ENCODE measurements at places on chromosomes 7 and 10.
A peak's percentile ranks its signal among the peaks of the same experiment; 100 is the strongest.

DNA sequence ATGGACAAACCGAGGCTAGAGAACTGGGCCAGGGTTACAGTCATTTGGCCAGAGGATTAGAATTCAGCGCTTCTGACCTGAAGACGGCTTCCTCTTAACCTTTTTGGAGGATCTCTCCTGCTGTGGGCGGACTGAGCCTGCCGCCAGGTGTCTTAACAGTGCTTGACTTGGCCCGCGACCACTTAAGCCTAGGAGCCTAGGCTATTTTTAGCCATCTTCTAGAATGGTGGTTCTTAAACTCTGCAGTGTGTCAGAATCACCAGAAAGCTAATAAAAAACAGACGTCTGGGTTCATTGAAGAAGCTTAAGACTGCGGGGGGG, 722 bp downstream of the MDH2 start:
- DNase-seq = peak; percentile 32
- H3K36me3 ChIP-seq = no peaks in the 10 kb centered on the region
- no peaks in the 10 kb centered on the region for H3K27me3 ChIP-seq
- peaks cover 13% of the 10 kb centered on the region for H3K4me1 ChIP-seq
- peak overlapping the region; percentile 77 for H3K4me3 ChIP-seq

GRCh38 chr7:104679085-104679484, 334.9 kb upstream of the KMT2E start:
- no peaks in the 10 kb centered on the region for H3K36me3 ChIP-seq
- H3K4me3 ChIP-seq = no peak overlapping the region
- no peak for DNase-seq
- H3K27ac ChIP-seq = no peak overlapping the region

- H3K4me1 ChIP-seq = no peaks in the 10 kb centered on the region
- DNase-seq = peak; percentile 12
- no peak overlapping the region for H3K27ac ChIP-seq
- no peaks in the 10 kb centered on the region for H3K36me3 ChIP-seq
- no peaks in the 10 kb centered on the region for H3K27me3 ChIP-seq
Observed at GRCh38 chr7:156177422-156178055, 365.3 kb upstream of the SHH start.

- no peak for DNase-seq
- no peak overlapping the region for H3K27ac ChIP-seq
- no peaks in the 10 kb centered on the region for H3K27me3 ChIP-seq
Observed at GRCh38 chr10:48516911-48517310, 88.0 kb downstream of the ARHGAP22 start.

DNA sequence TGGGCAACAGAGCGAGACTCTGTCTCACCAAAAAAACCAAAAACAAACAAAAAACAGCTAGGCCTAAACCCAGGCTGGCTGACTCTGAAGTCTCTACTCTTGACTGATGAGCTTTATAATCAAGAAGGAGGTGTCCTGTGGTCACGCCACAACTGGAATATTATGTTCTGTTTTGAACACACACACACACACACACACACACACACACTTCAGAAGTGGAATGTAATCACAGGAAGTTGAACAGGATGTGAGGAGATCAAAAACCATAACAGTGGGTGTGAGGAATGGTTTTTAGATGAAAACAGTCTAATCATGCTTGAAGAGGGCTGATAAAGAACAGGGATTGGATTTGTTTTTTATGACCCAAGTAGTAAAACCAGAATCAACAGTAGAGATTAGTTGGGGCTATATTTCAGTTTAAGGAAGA, 51.1 kb upstream of the IL6 start:
- no peak for DNase-seq
- H3K4me3 ChIP-seq = no peak overlapping the region
- H3K4me1 ChIP-seq = peaks cover 44% of the 10 kb centered on the region
- H3K36me3 ChIP-seq = no peaks in the 10 kb centered on the region
- H3K27ac ChIP-seq = no peak overlapping the region

Measured in Caco-2 (cell line).